ENCODE measurements at places on chromosomes 1 and 21. TPM values are rescaled to one million over a fixed set of nuclear protein-coding genes. Genes with fewer than 3 reads are reported as not detected.
A peak's percentile ranks its signal among the peaks of the same experiment; 100 is the strongest.

- DNase-seq = peak; percentile 73
Measured at GRCh38 chr1:32201011-32201855, 838 bp downstream of the CCDC28B start.

DNA sequence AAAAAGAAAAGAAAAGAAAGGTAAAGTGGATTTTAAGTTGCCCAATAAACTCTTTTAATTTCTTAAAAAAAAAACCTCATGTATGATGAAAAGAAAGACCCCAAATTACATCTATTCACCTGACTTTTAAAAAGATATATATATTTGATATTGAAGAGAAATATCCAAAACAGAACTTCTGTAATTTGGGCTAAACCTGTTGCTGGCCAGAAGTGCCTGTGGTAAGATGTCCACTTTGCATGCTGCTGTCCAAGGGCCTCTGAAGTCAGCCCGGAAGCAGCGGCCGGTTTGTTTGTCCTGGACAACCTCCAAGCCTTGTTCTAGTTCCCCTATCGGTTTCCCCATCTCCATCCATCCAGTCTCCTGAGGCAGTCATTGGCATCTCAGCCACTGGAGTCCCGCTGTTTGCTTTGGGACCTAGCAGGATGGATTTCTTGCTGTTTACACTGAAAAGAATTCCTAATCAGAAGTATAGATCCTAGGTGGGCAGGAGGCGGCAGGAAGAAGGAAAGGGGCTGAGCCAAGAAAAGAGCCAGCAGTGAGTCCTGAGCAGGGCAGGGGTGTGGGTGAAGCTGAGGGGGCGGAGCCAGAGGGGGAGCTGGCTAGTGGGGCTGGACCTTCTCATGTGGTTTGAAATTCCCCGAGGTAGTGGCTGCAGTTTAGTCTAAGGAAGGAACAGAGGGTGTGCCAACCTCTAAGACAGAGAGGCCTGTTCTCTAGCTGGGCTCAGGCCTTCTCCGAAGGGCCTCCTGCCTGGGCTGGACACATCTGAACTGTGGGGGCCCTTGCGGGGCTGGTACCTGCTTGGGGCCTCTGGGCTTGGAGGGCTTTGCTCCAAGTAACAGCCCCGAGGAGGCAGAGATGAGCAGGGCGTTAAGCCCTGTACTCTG, 3.3 kb downstream of the NCMAP start:
- peak; percentile 75 for DNase-seq

The GNAT2 gene
- total RNA-seq = 0.11 TPM

GRCh38 chr1:39132505-39133339, 71.8 kb upstream of the MACF1 start:
- peak; percentile 48 for DNase-seq

- DNase-seq = peak; percentile 92
Measured at GRCh38 chr1:31939484-31940329, 1.5 kb upstream of the PTP4A2 start.

The SLC9C2 gene
- not detected for total RNA-seq

GRCh38 chr1:229627003-229627402, 956 bp downstream of the URB2 start:
- no peak for DNase-seq

- DNase-seq = no peak
Measured at GRCh38 chr21:18220498-18220897, 24.1 kb upstream of the CHODL start.

The MYOCOS gene
- total RNA-seq = not detected

The S100A8 gene
- total RNA-seq = not detected

GRCh38 chr1:118381197-118381869, 196.3 kb upstream of the SPAG17 start:
- DNase-seq = no peak

The ELAPOR1 gene
- total RNA-seq = 0.33 TPM

DNA sequence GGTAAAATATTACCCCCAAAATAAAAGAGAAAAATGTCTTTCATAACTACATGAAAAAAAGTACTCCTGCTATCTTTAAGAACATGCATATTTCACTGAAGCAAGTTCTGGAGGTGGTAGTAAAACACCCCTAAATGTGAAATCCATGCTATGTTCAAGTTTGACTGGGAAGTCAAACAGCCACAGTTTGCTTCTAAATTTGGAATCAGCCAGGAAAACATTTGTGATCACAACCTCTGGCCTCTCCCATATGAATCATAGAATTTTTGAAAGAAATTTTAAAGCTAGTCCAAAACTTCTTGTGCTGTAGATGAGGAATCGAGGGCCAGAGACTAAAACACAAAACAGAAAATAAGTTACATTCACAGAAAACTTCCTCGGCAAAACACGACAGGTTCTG, 6.6 kb downstream of the SORT1 start:
- DNase-seq = no peak

The FNDC5 gene
- 2.7 TPM for total RNA-seq

Data from Daoy (cell line).